ENCODE measurements at places on chromosomes 6 and 20. TPM values are rescaled to one million over a fixed set of nuclear protein-coding genes. Genes with fewer than 3 reads are reported as not detected.

Gene PDYN
- total RNA-seq, result not detected

GRCh38 chr6:12294851-12295536 lies 4.8 kb downstream of the EDN1 start:
- H3K4me3 ChIP-seq, result no peak overlapping the region
- DNase-seq, result no peak
- peaks cover 27% of the 10 kb centered on the region for H3K4me1 ChIP-seq
- no peaks in the 10 kb centered on the region for H3K36me3 ChIP-seq

GRCh38 chr6:65819152-65819551 lies 112.1 kb upstream of the EYS start:
- H3K4me3 ChIP-seq, result no peak overlapping the region
- H3K4me1 ChIP-seq, result no peaks in the 10 kb centered on the region
- DNase-seq, result no peak
- no peaks in the 10 kb centered on the region for H3K36me3 ChIP-seq
- H3K27ac ChIP-seq, result no peak overlapping the region

GRCh38 chr6:70980727-70981126 lies 23.9 kb upstream of the B3GAT2 start:
- no peaks in the 10 kb centered on the region for H3K27me3 ChIP-seq
- no peaks in the 10 kb centered on the region for H3K4me1 ChIP-seq
- H3K4me3 ChIP-seq, result no peak overlapping the region

GRCh38 chr20:39298121-39298520 lies 336.0 kb downstream of the DHX35 start:
- no peak overlapping the region for H3K4me3 ChIP-seq
- H3K36me3 ChIP-seq, result no peaks in the 10 kb centered on the region
- no peaks in the 10 kb centered on the region for H3K4me1 ChIP-seq
- H3K27me3 ChIP-seq, result no peaks in the 10 kb centered on the region
- no peak overlapping the region for H3K27ac ChIP-seq
- DNase-seq, result no peak

Gene CST7
- 2.4 TPM for total RNA-seq

GRCh38 chr20:56621730-56622129 lies 7.4 kb upstream of the TFAP2C start:
- peaks cover 38% of the 10 kb centered on the region for H3K27me3 ChIP-seq
- DNase-seq, result no peak
- H3K4me1 ChIP-seq, result no peaks in the 10 kb centered on the region
- H3K4me3 ChIP-seq, result no peak overlapping the region
- H3K36me3 ChIP-seq, result no peaks in the 10 kb centered on the region
- no peak overlapping the region for H3K27ac ChIP-seq

Gene BTN1A1
- total RNA-seq, result not detected

GRCh38 chr20:15760001-15760621 lies 813.1 kb downstream of the KIF16B start:
- no peaks in the 10 kb centered on the region for H3K36me3 ChIP-seq
- H3K27me3 ChIP-seq, result no peaks in the 10 kb centered on the region
- H3K27ac ChIP-seq, result no peak overlapping the region
- H3K4me3 ChIP-seq, result no peak overlapping the region
- no peak for DNase-seq
- no peaks in the 10 kb centered on the region for H3K4me1 ChIP-seq

Gene PLTP
- 172 TPM for total RNA-seq

DNA sequence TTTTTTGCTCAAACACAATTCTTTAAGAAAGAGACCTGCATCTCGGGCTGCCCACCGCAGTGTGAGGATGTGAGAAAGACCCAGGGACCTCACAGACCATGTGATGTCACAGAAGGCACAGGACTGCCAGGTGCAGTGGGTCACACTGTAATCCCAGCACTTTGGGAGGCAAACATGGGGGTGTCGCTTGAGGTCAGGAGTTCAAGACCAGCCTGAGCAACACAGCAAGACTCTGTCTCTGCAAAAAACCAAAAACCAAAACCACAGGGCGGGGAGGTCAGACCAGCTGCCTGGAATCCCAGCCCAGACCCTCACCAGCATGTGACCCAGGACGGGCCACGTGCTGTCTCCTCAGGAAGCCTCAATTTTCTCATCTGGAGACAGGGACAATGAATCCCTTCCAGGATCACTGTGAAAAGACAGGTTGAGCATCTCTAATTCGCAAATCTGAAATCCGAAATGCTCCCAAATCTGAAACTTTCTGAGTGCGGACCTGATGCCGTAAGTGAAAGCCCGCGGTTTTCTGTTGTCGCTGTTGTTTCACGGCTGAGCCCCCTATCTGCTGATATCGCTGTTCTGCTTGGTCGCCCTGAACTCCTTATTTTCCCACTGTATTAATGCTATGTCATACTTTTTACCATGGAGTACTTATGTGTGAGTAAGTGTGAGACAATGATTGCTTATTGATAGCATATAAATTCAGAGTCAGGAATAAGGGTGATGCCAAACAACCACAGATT lies 159.5 kb upstream of the PTPN1 start:
- H3K27me3 ChIP-seq, result no peaks in the 10 kb centered on the region
- peaks cover 67% of the 10 kb centered on the region for H3K4me1 ChIP-seq
- no peak overlapping the region for H3K27ac ChIP-seq
- no peak for DNase-seq
- H3K36me3 ChIP-seq, result no peaks in the 10 kb centered on the region

Gene MYMX
- total RNA-seq, result not detected

Gene NRN1
- total RNA-seq, result 12.9 TPM

- H3K27ac ChIP-seq, result no peak overlapping the region
- H3K4me1 ChIP-seq, result peaks cover 6% of the 10 kb centered on the region
- no peaks in the 10 kb centered on the region for H3K36me3 ChIP-seq
- no peak for DNase-seq
Measured at GRCh38 chr6:87645080-87645479, 55.1 kb downstream of the ORC3 start.

- no peaks in the 10 kb centered on the region for H3K4me1 ChIP-seq
- H3K27ac ChIP-seq, result no peak overlapping the region
- H3K27me3 ChIP-seq, result peaks cover 38% of the 10 kb centered on the region
- no peak for DNase-seq
- no peak overlapping the region for H3K4me3 ChIP-seq
- H3K36me3 ChIP-seq, result no peaks in the 10 kb centered on the region
Measured at GRCh38 chr6:88168362-88168761, 2.2 kb upstream of the CNR1 start.

DNA sequence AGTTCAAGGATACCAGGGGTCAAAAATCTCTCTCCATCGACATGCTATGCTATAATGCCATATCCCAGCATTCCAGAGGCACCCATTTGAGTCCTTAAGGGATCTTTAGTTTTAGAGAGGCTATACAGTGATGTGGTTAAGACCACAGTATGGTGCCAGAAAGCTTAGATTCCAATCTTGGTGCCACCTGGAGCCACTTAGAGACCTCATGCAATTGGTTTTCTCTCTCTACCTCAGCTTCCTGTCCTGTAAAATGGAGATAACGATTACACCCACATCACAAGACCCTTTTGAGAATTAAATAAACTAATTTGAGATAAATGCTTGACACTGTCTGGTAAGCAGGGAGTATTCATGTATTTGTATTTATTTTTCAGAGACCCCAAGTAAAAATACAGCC lies 39.0 kb downstream of the PLAGL1 start:
- no peaks in the 10 kb centered on the region for H3K36me3 ChIP-seq
- H3K4me1 ChIP-seq, result peaks cover 45% of the 10 kb centered on the region
- H3K27ac ChIP-seq, result no peak overlapping the region
- no peaks in the 10 kb centered on the region for H3K27me3 ChIP-seq
- no peak for DNase-seq

DNA sequence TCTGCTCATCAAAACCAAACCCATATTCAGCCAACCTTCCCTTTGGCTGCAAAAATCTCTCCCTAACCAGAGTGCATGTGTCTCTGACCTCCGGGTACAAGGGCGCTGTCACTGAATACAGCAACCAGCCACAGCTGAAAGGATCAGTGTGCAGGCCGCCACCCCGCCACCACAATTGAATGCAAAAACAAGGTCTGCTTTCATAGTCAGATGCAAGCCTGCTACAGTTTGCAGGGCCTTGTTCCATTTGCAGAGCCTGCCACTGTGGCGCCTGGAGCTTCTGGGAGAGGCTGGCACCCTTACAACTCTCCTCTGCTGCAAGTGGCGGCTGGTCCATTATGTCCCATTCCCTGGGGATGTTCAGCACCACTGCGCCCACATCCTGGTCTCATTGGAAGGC lies 23.5 kb downstream of the MDGA1 start:
- no peak overlapping the region for H3K27ac ChIP-seq
- no peaks in the 10 kb centered on the region for H3K36me3 ChIP-seq
- no peak for DNase-seq
- H3K4me3 ChIP-seq, result no peak overlapping the region

Measured in left lung (tissue), 14 donors.